ENCODE measurements at places on chromosomes 4 and X.

- no peak for DNase-seq
Observed at GRCh38 chr4:79574741-79575451, 166.9 kb upstream of the GK2 start.

- DNase-seq = no peak
Observed at GRCh38 chr4:108450236-108450898, 170.0 kb upstream of the RPL34 start.

GRCh38 chr4:119068529-119068962 lies 67.1 kb upstream of the MYOZ2 start:
- no peak for DNase-seq

DNA sequence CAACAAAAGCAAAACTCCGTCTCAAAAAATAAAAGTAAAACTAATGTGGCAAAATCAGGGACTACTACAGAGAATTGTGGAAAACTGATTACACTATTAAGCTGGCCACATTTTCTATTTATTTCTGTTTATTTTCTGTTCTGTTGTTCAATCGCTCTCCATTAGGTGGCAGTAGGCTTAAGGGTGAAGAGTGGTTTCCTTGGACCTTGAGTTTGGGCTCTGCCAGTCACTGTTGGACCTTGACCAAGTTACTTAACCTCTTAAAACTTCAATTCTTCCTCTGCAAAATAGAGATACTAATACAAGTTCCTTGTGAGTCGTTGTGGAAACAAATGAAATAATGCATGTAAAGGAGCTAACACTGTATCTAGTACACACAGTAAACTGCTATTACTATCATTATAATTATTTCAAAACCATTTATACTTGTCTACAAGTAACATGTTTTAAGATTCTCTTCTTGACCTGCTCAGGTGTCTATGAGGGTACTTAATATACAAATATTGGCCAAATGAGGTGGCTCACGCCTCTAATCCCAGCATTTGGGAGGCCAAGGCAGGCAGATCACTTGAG lies 15.2 kb downstream of the HSD17B11 start:
- peak; percentile 59 for DNase-seq

DNA sequence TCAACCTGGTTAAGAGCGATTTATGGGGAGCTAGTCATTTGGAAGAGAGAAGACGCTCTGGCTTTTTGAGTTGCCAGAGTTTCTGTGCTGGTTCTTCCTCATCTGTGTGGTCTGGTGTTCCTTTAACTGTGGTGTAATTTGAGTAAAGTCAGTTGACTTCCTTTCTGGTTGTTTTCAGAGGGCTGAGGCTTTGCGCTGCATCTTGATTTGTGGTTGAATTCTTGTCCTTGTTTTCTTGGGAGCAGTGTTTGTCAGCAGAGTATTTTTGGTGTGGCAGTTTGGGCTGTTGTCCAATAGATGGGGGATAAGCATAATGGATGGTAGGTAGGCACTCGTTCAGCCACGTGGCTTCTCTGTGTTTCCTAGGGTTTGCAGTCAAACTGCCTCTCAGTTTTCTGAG lies 2143.2 kb upstream of the TENM3 start:
- DNase-seq = no peak

GRCh38 chr4:11765849-11766453 lies 337.3 kb upstream of the HS3ST1 start:
- DNase-seq = peak; percentile 24

DNA sequence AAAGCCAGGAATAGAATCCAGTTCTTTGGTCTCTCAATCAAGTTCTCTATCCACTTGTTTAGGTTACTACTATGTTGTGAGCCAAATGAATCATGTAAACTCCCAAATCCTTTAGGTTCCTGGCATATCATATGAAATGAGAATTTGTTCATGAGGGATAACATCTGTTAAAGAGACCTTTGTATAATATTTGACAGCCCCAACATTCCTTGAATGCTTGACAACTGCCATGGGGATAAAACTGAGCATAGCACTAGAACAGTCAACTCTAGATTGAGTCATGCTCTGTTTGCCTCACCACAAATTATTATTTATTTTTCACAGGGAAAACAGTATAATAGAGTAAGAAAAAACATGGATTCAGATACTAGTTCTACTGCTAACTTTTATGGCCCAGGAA lies 93.3 kb downstream of the NAA11 start:
- no peak for DNase-seq

DNA sequence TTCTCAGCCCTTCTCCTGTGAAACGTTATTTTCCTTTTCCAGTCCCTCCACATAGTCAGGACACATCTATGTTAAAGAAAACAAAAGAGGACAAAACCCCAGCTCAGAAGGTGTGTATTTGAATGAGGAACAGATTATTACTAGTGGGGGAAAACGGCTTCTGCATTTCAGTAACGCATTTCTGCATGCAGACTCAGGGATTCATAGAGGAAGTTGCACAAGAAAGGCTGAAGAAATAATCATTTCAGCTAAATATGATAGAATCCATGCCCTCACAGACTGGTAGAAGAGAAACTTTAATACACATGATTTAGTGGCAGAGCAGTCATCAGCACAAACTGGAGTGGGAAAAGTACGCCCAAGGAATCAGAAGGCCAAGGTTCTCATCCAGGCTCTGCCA lies 270.8 kb upstream of the FGF13 start:
- DNase-seq = no peak

All from CD4-positive, alpha-beta T cell treated with Interleukin-17A for 1 hour (primary cell).